ENCODE measurements at places on chromosomes 1 and 21. TPM values are rescaled to one million over a fixed set of nuclear protein-coding genes. Genes with fewer than 3 reads are reported as not detected.
A peak's percentile ranks its signal among the peaks of the same experiment; 100 is the strongest.

- DNase-seq: no peak
- H3K27me3 ChIP-seq: no peaks in the 10 kb centered on the region
- H3K27ac ChIP-seq: no peak overlapping the region
- no peak overlapping the region for H3K4me3 ChIP-seq
- no peaks in the 10 kb centered on the region for H3K4me1 ChIP-seq
- no peaks in the 10 kb centered on the region for H3K36me3 ChIP-seq
These were observed 19.6 kb downstream of the SMAP2 start for GRCh38 chr1:40393173-40393572.

- no peak within 1 kb of the TSS for H3K27ac ChIP-seq
- H3K4me1 ChIP-seq: peaks cover 15% of the 10 kb centered on the region
- H3K4me3 ChIP-seq: peak within 1 kb of the TSS; percentile 38
- no peaks in the 10 kb centered on the region for H3K36me3 ChIP-seq
- peaks cover 2% of the 10 kb centered on the region for H3K27me3 ChIP-seq
These were observed at the start of gene SAMD11 for GRCh38 chr1:923131-923990. SAMD11 (plus strand) TSS chr1:923923; CDS start chr1:924432, 509 bp downstream.

- no peak overlapping the region for H3K4me3 ChIP-seq
- DNase-seq: no peak
- no peaks in the 10 kb centered on the region for H3K27me3 ChIP-seq
- no peaks in the 10 kb centered on the region for H3K36me3 ChIP-seq
- H3K4me1 ChIP-seq: peaks cover 1% of the 10 kb centered on the region
These were observed 213.0 kb downstream of the CAMTA1 start for GRCh38 chr1:6998267-6998666.

- H3K27ac ChIP-seq: no peak overlapping the region
- no peak overlapping the region for H3K4me3 ChIP-seq
- H3K27me3 ChIP-seq: no peaks in the 10 kb centered on the region
- H3K4me1 ChIP-seq: no peaks in the 10 kb centered on the region
- no peak for DNase-seq
- H3K36me3 ChIP-seq: no peaks in the 10 kb centered on the region
These were observed 8.0 kb upstream of the SYTL1 start for GRCh38 chr1:27333717-27334279.

ABCA4 gene
- total RNA-seq: 0.23 TPM

DNA sequence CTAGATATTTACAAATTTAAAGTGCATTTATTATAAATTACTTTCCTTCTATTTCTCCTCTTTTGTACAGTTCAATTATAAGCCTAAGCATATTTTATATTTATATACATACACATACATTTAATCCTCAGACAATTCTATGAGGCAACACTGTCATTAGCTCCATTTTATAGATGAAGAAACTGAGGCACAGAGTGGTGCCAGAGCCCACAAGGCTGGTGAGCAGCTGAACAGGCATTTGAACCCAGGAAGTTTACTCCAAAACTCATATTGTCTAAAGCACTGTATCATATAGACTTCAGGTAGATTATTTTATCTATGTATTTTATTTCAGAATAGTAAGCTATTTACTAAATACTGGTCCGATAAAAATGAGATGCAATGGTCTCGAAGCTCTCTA is 52.3 kb downstream of the PTP4A2 start:
- H3K4me1 ChIP-seq: no peaks in the 10 kb centered on the region
- H3K27ac ChIP-seq: no peak overlapping the region
- no peaks in the 10 kb centered on the region for H3K36me3 ChIP-seq
- no peaks in the 10 kb centered on the region for H3K27me3 ChIP-seq
- H3K4me3 ChIP-seq: no peak overlapping the region
- DNase-seq: no peak

ADORA1 gene
- total RNA-seq: 0.79 TPM

GRCh38 chr21:33754481-33754880 is 112.2 kb downstream of the ITSN1 start:
- no peaks in the 10 kb centered on the region for H3K36me3 ChIP-seq
- peaks cover 6% of the 10 kb centered on the region for H3K4me1 ChIP-seq
- no peak overlapping the region for H3K27ac ChIP-seq
- no peaks in the 10 kb centered on the region for H3K27me3 ChIP-seq

DNA sequence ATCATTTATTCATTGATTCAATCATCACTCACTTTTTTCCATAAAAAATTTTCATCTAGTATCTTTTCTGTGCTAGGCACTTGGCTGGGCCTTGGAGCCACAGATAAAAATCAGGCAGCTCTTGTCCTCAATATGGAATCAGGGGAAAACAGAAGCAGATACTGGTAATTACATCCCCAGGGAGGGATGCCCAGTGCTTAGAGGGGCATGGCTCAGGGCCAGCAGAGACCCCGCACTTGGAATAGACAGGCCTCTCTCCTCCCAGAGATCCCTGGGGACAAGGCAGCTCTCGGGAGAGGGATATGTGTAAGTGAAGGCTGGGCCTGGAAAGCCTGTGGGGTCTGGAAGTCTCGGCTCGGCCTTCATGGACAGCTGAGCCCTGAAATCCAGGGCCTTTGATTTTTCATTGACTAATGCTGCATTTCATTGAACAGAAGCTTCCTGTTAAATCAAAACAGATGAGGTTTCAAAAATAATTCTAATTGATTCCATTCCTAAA is 180.4 kb downstream of the FOXD2 start:
- H3K27ac ChIP-seq: no peak overlapping the region
- no peak overlapping the region for H3K4me3 ChIP-seq
- H3K36me3 ChIP-seq: no peaks in the 10 kb centered on the region
- DNase-seq: no peak
- H3K4me1 ChIP-seq: no peaks in the 10 kb centered on the region

GRCh38 chr1:206498685-206499084 is 8.6 kb upstream of the RASSF5 start:
- no peaks in the 10 kb centered on the region for H3K36me3 ChIP-seq
- H3K27ac ChIP-seq: no peak overlapping the region
- H3K4me1 ChIP-seq: peaks cover 3% of the 10 kb centered on the region
- H3K27me3 ChIP-seq: no peaks in the 10 kb centered on the region
- no peak overlapping the region for H3K4me3 ChIP-seq

DNA sequence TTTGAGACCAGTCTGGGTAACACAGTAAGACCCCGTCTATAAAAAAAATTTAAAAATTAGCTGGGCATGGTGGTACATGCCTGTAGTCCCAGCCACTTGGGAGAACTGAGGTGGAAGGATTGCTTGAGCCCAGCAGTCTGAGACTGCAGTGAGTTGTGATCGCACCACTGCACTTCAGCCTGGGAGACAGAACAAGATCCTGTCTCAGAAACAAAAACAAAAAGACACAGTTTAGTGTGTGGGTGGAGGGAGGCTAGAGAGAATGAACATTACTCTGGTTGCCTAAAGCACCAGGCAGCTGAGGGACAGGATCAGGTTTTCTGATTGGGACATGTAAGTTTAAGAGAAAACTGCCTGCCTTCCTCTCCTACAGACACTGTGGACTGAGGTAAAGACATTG is 42.3 kb downstream of the VAMP4 start:
- no peak overlapping the region for H3K4me3 ChIP-seq
- no peaks in the 10 kb centered on the region for H3K36me3 ChIP-seq
- H3K27me3 ChIP-seq: no peaks in the 10 kb centered on the region
- no peak for DNase-seq
- no peak overlapping the region for H3K27ac ChIP-seq
- H3K4me1 ChIP-seq: no peaks in the 10 kb centered on the region

DNA sequence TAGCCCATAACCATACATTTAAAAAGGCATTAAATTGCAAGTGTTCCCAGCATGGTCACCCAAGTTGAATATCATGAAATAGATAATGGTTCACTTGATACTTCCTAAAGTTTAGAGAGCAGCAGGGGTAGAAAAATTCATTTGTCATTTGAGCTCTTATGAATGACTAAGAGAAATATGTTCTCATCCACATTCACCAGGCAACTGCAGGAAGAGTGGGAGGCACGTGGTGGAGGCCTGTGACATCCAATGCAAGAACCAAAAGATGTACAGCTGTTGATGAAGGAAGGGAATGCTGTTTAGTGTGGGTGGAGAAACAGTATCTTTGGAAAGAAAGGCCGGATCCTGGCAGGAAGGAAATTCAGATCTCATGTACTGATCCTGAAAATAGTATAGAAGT is 473.1 kb downstream of the ADGRL2 start:
- no peaks in the 10 kb centered on the region for H3K27me3 ChIP-seq
- no peaks in the 10 kb centered on the region for H3K4me1 ChIP-seq
- no peak overlapping the region for H3K27ac ChIP-seq

RGS16 gene
- total RNA-seq: 4.5 TPM

DNA sequence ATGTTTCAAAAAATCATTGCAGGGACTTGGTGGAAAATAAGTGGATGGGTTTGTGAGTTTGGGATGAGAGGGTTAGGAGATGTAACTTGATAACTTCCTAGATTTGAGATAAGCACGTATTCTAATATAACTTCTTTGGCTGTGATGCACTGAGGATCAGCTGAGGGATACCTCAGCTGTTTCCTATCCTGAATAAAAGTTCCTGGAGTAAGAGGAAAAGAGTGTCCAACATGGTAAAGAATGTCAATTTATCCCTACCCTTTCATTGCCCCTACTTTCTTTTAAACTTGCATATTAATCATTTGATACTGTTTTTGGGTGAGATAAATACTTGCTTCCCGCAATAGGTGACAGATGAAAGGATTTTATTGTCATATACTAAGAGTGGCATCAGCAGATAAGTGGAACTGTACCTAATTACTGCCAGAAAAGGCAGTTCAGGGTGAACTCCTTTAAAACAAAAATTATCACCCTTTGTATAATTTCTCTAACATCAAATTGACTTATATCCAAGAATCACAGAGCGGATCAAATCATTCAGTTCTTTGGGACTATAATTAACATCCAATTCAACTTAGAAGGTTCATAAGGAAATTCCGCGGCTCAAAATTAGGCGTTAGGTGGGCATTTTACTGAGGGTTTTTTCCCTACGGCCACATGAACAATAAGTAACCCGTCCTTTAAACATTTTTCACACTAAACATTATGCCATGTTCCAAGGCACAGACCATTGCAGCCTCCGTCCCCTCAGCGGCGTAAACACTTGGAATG is 1.4 kb upstream of the SUCO start:
- H3K27me3 ChIP-seq: no peaks in the 10 kb centered on the region
- H3K36me3 ChIP-seq: no peaks in the 10 kb centered on the region
- no peaks in the 10 kb centered on the region for H3K4me1 ChIP-seq
- H3K27ac ChIP-seq: peak overlapping the region; percentile 95
- H3K4me3 ChIP-seq: peak overlapping the region; percentile 98
- DNase-seq: no peak

DNA sequence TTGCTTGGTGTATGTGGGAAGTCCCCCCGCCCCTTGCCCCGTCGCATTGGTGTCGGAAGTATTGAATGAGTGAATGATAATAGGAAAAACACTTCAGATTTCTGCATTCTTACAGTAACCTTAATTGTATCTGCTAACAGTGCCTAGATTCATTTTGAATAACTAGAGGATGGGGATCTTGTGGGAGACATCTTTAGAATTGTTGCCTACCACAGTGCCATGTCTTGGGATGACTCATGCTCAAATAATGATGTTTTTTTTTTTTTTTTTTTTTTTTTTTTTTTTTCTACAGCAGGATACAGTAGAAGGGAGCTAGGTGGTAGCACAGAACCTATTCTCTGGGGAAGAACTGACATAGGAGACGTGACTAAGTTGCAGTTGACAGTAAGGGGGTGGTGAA is 237.9 kb downstream of the USP25 start:
- no peak overlapping the region for H3K4me3 ChIP-seq
- H3K4me1 ChIP-seq: no peaks in the 10 kb centered on the region
- no peaks in the 10 kb centered on the region for H3K27me3 ChIP-seq
- H3K36me3 ChIP-seq: no peaks in the 10 kb centered on the region
- no peak overlapping the region for H3K27ac ChIP-seq

- H3K4me3 ChIP-seq: no peak overlapping the region
- H3K4me1 ChIP-seq: no peaks in the 10 kb centered on the region
- no peak for DNase-seq
These were observed 76.2 kb upstream of the PGBD5 start for GRCh38 chr1:230502306-230502705.

OR6K3 gene
- not detected for total RNA-seq

DNA sequence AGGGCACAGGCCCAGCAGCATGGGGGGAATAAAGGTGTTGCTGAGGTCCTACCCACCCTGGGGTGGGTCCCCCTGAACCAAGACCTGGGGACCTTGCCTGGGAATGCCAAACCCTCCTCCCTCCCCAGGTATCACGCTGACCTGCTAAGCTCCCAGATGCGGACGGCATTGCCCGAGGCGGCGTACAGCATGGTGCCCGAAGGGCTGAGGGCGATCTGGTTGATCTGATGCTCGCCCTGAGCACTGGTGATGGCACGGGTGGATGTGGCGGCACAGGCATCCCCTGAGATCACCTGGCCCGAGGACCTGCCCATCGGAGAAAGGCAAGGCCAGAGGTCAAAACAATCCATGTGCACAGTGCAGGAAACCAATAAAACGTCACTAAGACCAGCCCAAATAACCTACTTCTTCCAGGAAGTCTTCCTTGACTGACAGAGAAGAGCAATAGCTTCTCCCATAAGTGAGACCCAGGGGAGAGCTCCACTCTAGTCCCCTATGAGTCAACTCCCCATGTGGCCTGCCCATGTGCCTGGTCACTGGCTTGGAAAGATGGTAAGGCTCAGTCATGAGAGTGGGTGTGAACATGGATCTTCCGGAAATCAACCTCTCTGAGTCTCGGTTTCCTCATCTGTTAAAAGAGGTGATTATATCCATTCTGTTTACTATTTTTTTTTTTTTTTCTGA is 46.3 kb downstream of the KIF21B start:
- no peak overlapping the region for H3K27ac ChIP-seq
- no peaks in the 10 kb centered on the region for H3K27me3 ChIP-seq
- H3K4me3 ChIP-seq: no peak overlapping the region
- H3K4me1 ChIP-seq: no peaks in the 10 kb centered on the region
- H3K36me3 ChIP-seq: no peaks in the 10 kb centered on the region

HES5 gene
- 0.53 TPM for total RNA-seq

UMODL1 gene
- 2.2 TPM for total RNA-seq

ST6GALNAC5 gene
- 11.4 TPM for total RNA-seq

GRCh38 chr1:36304970-36305914 is 926 bp upstream of the SH3D21 start:
- H3K4me1 ChIP-seq: peaks cover 6% of the 10 kb centered on the region
- H3K36me3 ChIP-seq: no peaks in the 10 kb centered on the region
- no peak overlapping the region for H3K4me3 ChIP-seq
- peak; percentile 6 for DNase-seq
- H3K27me3 ChIP-seq: no peaks in the 10 kb centered on the region

ASAP3 gene
- 126 TPM for total RNA-seq

DNA sequence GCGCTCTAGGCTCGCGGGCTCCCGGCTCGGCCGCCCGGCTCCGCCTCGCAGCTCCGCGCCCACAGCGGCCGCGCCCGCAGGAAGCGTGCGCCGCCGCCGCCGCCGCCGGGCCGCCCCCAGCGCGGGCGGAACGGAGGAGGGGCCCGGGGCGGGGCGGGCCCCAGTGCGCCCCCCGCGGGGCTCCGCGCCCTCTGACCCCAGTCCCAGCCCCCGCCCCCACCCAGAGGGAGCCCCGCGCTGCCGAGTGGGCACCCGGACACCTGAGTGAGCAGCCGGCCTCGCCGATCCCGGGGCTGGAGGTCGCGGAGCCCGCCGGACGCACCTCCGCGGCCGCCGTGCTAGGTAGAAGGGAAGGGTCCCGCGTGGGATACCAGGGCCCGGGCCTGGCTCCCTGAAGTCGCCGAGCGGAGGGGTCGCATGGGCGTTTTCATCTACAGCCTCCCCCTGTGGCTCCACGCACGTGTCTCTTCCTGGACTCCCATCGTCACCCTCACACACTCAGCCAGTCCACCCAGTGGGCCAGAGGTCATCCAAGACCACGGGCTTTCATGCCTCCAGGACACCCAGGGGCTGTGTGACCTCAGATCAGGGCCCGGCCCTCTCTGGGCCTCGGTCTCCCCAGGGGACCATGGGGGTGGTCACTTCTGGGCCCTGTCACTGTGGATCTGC is at the start of gene SDC3:
TSS of gene SDC3 (minus strand) at position 63 of the 669 bp plus-strand sequence. CDS start 172 bp downstream, outside the sequence.
- H3K4me3 ChIP-seq: peak within 1 kb of the TSS; percentile 47
- DNase-seq: peak; percentile 42
- H3K27me3 ChIP-seq: no peaks in the 10 kb centered on the region
- peaks cover 7% of the 10 kb centered on the region for H3K4me1 ChIP-seq

Measured in ovary (tissue), 10 donors.